ENCODE measurements at places on chromosomes 1 and 21.

DNA sequence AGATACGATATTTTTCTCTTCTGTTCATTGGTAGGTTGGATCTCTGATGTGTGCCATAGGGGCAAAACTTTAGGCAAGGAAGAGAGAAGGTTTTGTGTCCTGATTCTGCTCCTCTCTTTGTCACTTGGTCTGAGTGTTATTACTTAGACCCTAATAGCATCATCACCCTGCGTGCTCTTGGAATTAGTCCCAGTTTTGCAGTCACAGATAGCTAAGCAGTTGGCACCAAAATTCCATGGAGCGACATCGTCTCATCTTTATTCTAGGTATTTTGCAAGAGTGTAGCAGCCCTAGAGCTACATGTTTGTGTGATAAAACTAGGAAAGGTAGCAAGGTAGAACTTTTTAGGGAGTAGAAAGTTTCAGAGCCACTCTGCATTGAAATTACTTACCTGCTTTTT lies 23.8 kb downstream of the PIP5K1A start:
- no peak for DNase-seq

DNA sequence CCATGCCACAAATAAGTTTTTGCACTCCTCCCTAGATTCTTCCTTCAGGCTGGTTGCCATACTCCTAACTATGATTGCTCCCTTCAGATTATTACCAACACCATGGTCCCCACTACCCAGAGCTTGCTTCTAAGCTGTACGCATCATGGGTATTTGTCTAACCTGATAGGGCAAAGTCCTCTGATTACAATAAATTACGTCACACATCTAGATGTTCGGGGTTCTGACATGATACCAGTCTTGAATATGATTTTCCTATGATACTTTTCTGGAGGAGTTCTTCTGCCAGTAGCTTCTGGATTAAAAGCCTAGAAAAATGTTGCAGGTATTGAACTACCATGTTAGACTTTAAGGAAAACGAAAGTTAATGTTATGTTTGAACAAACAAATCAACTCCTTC lies 67.2 kb downstream of the NUF2 start:
- DNase-seq, result no peak

DNA sequence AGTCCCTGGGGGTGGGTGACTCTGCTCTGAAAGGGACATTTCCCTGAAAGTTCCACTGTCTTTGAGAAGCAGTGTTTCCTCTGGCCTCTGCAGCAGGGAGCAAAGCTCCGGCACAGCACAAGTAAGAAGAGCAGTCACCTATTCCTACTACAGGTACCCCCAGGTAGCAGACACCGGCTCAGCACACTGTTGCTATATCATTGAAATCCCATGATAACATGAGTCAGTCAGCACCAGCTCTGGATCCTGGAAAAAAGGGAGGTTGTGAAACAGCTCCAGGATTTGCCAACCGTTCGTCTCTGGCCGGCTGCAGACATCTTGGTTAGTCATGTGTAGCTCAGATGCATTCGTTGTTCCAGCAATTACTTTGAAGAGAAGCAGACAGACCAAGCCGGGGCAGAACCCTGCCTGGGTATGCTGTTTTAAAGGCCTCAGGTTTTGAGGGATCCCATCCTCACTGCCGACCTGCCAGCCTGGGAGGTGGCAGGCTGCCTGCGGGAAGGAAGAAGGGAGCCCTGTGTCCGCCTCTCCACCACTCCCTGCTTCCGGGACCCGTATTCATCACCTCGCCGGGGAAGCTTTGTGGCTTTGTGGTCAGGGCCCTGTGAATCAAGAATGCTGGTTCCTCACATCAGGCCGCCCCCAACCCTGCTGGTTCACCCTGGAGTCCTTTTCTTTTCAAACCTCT lies 139.2 kb downstream of the CLIC6 start:
- peak; percentile 29 for DNase-seq

DNA sequence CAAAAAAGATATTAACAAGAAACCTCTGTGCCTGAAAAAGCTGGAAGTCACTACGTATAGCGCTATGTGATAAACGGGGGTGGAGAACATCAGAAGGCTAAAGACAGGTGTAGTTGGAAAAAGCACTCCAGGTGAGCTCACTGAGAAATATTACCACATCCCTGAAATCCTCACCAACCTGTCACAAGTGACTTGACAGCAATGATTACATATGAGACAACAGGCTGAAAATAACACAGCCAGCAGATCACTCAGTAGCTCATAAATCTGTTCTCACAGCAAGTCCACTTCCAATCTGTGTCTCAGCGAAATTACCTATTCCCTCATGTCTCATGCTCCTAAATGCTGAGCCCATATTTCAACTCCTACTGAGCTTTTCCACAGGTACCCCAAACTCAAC lies 120.5 kb downstream of the UBR4 start:
- DNase-seq, result no peak

- no peak for DNase-seq
Measured at GRCh38 chr1:238384381-238384780, 493.7 kb upstream of the ZP4 start.

Measured in stimulated activated CD4-positive, alpha-beta T cell treated with anti-CD3 and anti-CD28 coated beads, Interleukin-15, amount 100 ng/mL, for 1 hour (primary cell).